Activated CD4-positive, alpha-beta T cell treated with anti-CD3 and anti-CD28 coated beads, Interleukin-2, amount 50 U/mL, for 24 hours (primary cell): ENCODE measurements at places on chromosomes 16 and 17.

DNA sequence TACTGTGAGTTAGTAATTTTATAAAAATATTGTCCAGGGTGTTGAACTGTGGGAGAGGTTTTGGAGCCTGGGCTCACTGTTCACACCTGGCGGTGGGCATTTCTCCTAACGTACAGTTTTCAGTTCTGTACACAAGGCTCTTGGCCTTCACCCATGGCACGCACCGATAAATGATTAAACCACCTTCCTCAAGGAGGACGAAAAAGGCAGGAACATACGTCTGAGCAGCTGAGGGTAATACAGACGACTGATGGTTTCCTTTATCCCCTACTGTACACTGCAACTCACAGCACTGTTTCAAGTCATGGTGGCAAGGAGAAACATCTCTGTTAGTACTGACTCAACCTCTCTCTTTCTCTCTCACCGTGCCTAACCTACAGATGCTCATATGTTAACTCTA, 1.4 kb upstream of the ST6GALNAC1 start:
- no peak for DNase-seq

DNA sequence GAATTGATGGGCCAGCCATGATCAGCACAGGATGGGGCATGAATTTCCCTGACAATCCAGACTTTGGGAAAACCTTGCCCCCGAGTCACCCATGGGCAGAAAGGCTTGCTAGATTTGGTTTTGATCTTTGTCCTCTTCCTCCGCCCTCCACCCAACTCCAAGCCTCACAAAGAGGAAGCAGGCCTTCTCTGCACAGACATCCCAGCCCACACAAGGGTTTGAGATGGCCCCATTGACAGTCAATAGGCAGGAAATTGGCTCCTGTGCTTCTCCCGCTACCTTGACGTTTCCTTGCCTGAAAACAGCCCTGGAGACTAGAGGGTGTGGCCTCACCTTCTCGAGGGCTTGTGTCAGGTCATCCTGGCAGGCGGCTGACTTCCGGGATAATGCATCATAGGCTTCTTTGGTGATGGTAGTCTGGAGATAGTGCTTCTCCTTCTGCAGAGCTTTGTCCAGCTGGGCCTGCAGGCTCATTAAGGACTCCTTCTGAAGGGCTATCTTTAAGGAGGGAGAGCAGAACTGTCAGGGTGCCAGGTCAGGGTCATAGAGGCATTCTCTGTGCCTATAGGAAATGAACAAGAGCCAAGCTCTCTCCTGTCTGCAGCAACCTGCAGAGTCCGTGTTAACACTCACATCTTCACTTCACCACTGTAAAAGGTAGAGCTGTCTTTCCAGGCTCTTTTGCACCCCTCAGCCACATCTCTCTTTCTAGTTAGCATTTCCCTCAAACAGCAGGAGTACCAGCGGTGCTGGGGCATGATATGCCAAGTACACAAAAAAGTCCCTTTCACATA, 32.2 kb downstream of the DHX38 start:
- no peak for DNase-seq

DNA sequence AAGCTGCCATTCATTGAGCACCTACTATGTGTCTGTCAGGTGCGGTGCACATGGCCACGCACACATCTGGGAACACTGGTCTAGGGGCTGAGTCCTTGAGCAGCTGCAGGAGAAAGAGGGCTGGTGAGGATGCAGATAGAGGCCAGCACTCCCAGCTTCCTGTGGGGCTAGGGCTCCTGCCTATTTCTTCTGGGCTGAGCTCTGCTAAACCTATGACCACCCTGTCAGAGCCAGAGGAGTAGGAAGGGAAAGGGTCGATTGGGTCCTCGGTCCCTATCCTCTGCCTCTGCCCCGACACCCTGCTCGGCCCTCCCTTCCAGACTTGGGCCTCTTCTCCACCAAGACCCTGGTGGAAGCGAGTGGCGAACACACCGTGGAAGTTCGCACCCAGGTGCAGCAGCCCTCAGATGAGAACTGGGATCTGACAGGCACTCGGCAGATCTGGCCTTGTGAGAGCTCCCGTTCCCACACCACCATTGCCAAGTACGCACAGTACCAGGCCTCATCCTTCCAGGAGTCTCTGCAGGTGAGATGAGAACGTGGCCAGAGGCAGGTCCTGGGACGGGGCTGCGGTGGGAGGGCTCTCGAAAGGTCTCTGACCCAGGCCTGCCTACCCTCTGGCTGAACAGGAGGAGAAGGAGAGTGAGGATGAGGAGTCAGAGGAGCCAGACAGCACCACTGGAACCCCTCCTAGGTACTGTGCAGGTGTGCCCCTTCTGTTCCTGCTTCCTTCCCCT, 4.0 kb upstream of the TMEM88 start:
- no peak for DNase-seq

DNA sequence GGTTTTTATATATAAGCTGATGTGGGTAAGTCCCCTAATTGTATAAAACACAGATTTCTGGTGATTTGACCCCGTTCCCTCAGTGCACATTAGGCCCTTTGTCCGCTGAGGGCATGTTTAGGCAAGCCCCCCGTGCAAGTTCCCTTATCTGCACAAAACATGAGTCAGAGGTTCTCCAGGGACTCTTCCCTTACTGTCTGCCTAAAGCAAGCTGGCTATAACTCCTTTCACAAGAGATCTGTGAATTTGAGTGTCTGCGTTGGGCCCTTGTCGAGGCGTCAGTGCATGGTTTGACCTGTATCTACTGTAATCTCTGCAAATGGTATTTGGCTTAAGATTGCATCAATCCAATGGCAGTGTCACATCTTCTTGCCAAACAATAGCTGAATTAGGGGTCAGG, 712.8 kb downstream of the CDH8 start:
- DNase-seq, result no peak

- no peak for DNase-seq
Observed at GRCh38 chr16:21684199-21684598, 20.4 kb downstream of the OTOA start.

GRCh38 chr16:71542377-71542776, 16.2 kb downstream of the CHST4 start:
- DNase-seq, result peak; percentile 23

GRCh38 chr16:55817236-55817912, 15.5 kb downstream of the CES1 start:
- DNase-seq, result no peak

- no peak for DNase-seq
Observed at GRCh38 chr16:57092786-57093411, 516 bp downstream of the CPNE2 start.

DNA sequence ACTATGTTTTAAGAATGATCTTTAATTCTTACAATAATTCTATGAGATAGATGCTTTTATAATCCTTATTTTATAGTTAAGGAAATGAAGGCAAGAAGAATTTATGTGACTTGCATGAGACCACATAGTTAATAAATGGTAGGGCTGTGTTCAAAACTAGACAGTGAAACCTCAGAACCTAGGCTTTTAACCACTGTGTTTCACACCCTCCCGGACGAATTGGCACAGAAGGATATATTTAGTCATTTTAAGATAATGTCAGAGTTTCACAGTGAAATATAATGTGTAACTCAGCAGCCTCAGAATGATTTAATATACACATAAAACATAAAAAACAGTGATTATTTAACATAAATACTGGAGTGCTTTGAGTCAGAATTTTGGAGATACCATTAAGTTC, 57.0 kb downstream of the NSRP1 start:
- no peak for DNase-seq

DNA sequence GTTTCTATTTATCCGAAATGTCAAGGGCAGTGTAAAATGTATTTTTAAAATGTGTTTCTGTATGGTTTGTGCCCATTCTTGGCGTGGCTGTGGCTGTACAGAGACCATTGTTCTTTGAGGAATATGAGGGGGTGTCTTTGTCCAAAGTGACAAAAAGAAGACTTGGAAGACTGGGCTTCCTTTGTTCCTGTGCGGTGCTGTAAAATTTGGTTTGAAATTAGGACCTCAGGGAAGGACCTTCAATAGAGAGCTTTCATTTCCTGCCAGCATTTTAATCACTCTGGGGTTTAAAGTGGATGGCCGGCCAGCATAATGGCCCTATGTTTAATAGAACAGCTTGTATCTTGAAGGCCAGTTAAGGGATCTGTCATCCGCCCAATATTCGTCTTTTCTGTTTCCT, 190.1 kb upstream of the TBX2 start:
- no peak for DNase-seq

DNA sequence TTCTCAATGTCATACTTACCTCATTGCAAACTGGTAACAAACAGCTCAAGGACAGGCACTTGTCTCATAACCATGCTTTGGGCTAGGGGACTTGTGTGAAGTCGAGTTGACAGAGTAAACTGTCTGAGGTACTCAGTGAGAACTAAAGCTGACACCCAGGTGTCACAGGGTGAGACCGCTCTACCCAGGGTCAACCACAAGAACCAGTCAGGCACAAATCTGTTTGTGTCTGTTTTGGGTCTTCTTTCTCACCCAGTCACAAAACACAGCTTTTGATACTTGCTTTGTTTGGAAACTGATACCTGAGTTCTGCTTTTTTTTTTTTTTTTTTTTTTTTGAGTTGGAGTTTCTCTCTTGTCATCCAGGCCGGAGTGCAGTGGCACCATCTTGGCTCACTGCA, 161.1 kb downstream of the STX8 start:
- DNase-seq, result no peak

DNA sequence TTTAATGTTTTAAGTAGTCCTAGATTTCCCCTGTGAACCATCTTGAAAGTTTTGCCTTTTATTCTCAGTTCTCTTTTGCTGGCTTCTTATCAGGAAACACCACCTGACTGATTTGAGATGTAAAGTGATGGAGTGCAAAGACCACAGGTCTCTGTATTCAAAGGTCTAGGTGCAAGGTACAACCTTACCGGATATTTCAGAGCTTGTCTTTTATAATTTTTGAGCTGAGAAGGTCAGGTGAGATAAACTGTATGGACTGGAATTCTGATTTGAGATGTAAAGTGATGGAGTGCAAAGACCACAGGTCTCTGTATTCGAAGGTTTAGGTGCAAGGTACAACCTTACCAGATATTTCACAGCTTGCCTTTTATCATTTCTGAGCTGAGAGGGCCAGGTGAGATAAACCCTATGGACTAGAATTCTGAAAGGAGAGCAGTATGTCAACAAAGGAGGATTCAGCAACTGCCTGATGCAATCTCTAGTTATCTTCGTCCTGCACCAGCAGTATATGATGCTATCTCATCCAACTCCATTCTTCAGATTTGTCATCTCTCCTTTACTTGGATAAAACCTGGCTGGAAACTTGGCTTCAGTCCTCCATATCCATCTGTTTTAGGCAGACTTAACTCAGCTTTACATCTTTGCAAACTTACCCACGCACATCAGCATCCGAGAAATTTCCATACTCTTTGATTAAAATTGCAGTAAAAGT, 64.3 kb downstream of the CENPV start:
- no peak for DNase-seq

GRCh38 chr17:882827-883585, 96.6 kb downstream of the NXN start:
- no peak for DNase-seq

GRCh38 chr17:57357830-57358430, 101.6 kb downstream of the MSI2 start:
- DNase-seq, result no peak

GRCh38 chr16:54136276-54136625, 150.3 kb downstream of the IRX3 start:
- no peak for DNase-seq

DNA sequence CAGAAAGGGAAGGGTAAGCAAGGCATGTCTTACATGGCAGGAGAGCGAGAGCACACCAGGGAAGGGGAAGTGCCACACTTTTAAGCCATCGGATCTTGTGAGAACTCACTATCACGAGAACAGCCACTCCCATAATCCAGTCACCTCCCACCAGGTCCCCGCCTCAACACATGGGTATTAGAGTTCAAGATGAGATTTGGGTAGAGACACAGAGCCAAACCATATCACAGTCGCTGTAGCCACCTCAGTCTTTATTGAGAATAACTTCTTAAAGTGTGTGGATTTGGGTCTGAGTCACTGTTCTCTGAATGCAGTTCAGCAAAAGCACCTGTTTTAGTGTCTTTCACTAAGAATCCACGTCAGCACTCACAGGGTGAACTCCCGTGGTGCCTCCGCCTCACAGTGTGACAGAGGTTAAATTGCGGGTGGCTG, 195.2 kb upstream of the CHMP6 start:
- no peak for DNase-seq

- no peak for DNase-seq
Observed at GRCh38 chr16:1903220-1903574, 15.0 kb downstream of the HS3ST6 start.

DNA sequence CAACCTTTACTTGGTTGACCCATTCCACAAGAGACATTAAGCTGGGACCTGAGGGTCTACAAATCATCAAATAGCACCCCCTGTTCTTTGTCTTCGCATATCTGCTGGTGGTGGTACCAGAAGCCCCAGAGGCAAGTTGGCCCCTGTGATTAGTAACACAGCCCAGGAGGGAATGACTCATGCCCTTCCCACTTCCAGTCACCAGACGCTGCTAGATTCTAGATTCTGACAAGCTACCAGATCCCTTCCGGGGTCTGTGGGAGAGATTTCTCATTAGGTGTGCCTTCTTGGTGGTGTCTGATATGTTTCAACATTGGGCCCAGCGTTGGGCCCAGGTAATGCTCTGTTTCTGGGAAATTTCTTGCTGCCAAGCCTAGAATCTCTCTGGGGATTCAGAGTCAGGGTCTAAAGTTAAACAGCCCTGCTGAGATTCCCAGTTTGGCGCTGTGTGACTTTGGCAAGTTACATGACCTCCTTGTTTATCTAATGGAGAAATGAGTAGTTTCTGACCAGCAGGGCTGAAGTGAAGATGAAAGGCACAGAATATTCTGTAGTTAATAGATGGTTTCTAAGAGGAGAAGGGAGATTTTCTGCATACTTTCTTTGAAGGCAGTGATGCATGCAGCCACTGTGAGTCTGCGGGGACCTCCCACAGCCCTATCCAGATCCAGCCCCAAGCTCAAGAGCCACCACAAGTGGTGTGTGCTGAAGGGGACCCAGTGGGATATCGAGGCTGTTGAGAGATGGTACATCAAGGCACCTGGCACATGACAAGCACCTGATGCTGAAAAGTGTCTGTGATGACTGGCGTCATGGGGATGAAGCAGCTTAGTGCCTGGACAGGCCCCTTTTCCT, 3.9 kb downstream of the TRPV2 start:
- DNase-seq, result peak; percentile 74

DNA sequence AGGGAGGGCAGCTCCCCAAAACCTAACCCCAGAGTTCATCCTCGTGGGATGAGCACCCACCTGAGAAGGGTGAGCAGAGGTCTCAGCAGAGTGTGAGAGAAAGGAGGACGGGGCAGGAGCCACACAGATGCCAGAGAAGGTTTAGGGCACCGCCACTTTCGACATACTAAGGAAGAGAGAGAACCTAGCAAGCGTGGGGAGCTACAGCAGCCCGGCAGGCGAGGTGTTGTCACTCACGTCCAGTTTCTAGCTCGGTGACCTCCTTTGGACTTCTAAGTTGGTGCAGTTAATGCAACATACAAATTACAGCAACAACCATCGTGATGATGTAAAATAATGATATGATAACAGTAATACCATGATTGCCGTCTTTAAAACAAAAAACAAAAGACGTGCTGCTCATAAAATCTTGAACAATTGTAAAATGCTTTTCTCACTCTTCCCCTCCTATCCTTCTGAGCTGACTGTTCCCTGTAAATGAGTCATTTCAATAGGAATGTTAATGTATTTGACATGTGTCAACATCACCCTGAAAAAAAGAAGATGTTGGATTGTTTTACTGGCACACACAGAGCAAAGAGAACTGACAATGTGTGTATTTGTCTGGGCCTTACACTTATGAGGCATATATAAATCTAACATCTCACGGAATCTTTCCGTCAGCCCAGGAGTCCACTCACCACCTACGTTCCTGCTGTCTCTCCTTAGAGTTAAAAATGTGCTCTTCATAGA, 158.2 kb upstream of the MAF start:
- no peak for DNase-seq

- no peak for DNase-seq
Observed at GRCh38 chr16:57867000-57867561, 64.8 kb upstream of the KIFC3 start.
